Chondrocyte (in vitro differentiated cells): ENCODE measurements at places on chromosomes 2 and 18. TPM values are rescaled to one million over a fixed set of nuclear protein-coding genes. Genes with fewer than 3 reads are reported as not detected.
A peak's percentile ranks its signal among the peaks of the same experiment; 100 is the strongest.

GRCh38 chr18:78071776-78072175 is 822.1 kb downstream of the GALR1 start:
- DNase-seq: no peak

- peak; percentile 83 for DNase-seq
Observed at GRCh38 chr2:192413812-192414681, 219.3 kb upstream of the TMEFF2 start.

- DNase-seq: no peak
Observed at GRCh38 chr2:105582952-105583660, 161.6 kb upstream of the NCK2 start.

- DNase-seq: peak; percentile 92
Observed at GRCh38 chr2:94871226-94872087, at the start of gene TEKT4. TEKT4 (plus strand) TSS chr2:94871430; CDS start chr2:94871580, 150 bp downstream.

DNA sequence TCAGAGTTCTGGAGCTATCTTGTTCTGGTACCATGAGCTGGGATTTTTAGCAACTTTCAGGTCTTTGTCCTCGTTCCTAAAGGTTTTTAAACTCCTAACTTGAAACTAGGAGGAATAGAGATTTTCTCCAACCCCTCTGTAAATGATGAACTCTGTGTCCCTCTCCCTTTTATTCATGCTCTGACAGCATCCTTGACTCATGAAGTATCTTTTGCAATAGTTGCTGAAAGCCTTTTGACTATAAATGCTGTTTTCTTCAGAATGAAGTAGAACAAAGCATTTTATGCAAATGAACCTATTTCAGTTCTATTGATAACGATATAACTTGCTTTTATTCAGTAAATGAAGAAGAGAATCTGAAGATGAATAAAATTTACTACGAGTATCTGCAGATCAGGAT is 17.0 kb upstream of the MAPRE2 start:
- DNase-seq: no peak

GRCh38 chr2:28528206-28528605 is 32.3 kb downstream of the PLB1 start:
- no peak for DNase-seq

The BOK gene
- 28.5 to 46.8 TPM (median 44.6 TPM) in 3 replicates for total RNA-seq

- no peak for DNase-seq
Observed at GRCh38 chr2:151265991-151266390, 4.3 kb upstream of the RBM43 start.

The DNER gene
- not detected in 3 replicates for total RNA-seq

DNA sequence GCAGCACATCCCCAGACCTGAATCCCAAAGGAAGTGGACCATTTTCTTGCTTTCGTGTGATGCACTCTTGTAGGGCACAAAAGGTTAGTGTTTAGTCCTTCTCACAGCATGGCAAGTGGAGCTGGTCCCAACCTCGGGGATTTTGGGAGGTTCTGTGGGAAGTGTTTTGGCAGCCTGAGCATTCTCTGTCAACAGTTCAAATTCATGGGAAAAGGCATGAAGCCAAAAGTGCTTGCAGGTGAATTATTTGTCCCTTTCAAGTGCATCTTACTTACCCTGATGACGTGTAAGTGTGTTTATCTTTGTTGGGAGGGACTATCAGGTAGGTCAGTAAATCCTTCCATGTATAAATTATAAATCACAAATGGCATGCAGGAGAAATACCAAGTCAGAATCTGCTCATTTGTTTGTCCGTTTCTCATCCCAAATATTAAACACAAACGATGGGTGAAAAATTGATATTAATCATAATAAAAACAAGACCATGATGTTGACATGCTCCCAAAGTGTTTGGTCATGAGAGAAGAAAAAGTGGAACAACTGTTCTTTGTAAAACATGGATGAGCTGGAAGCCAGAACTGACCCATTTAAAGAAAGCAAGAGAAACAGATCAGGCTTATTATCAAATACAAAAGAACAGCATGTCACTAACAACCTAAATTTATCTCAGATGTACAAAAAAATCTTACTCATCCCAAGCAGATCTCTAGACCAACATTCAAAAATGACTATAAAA is 57.6 kb downstream of the EPHA4 start:
- DNase-seq: no peak

The KCNK3 gene
- 0.77 to 2.9 TPM (median 2.8 TPM) in 3 replicates for total RNA-seq

GRCh38 chr2:1759611-1759930 is 15.3 kb upstream of the PXDN start:
- DNase-seq: no peak

GRCh38 chr2:241161646-241162281 is 11.5 kb downstream of the PPP1R7 start:
- DNase-seq: peak; percentile 50

The DLGAP1 gene
- 6.0 to 11.6 TPM (median 7.7 TPM) in 3 replicates for total RNA-seq

The CCT7 gene
- total RNA-seq: 182 to 214 TPM (median 192 TPM) in 3 replicates

The FSHR gene
- not detected in 3 replicates for total RNA-seq

DNA sequence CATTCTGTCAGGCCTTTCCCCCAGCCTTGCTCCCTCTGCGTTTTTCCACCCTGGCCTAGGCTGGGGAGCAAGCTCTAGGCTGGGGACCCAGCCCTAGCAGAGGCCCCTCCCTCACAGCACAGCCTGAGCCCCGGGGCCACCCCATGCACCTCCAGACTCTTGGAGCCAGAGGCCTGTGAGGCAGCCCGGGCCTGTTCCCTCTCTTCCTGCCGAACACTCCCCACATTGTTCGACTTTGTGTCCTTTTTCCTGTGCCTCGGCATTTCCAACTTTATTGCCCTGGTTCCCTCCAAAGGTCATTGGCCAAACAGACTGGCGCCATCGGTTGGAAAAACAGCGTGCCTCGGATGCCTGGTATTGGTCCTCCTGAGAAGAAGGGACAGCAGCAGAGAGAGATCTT is 79.7 kb downstream of the HS1BP3 start:
- no peak for DNase-seq

- no peak for DNase-seq
Observed at GRCh38 chr2:12320991-12321641, 395.6 kb upstream of the TRIB2 start.

- peak; percentile 94 for DNase-seq
Observed at GRCh38 chr2:43221763-43222474, 4.5 kb downstream of the ZFP36L2 start.

DNA sequence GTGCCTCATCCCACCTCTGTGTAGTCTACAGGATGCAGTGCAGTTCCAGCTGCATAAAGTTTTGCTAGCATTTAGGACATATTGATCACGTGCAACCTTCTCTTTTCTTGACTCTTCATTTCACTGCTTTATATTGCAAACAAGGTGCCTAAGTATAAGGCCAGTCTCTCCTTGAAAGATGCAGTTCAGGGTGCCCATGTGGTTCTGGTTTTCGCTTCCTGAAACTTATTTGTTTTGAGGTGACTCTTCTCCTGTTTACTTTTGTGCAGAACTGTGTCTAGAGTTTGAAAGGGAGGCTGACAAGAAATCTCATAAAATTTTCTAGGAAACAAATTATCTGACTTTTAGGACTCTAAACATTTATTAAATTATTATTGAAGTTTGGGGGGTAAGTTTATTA is 189.9 kb downstream of the UBE2E3 start:
- no peak for DNase-seq

The SH2D6 gene
- 0.47 TPM in 1 of 3 replicates, not detected in the others for total RNA-seq

GRCh38 chr2:24970483-24971285 is 1.1 kb downstream of the DNAJC27 start:
- no peak for DNase-seq

GRCh38 chr2:230661072-230661957 is 51.3 kb upstream of the CAB39 start:
- no peak for DNase-seq

The ST6GAL2 gene
- total RNA-seq: 144 to 319 TPM (median 144 TPM) in 3 replicates

GRCh38 chr2:232058063-232058877 is 96.8 kb downstream of the DIS3L2 start:
- no peak for DNase-seq

The EXOC6B gene
- 25.6 to 32.2 TPM (median 31.6 TPM) in 3 replicates for total RNA-seq

- DNase-seq: no peak
Observed at GRCh38 chr2:176161825-176162626, 4.9 kb downstream of the HOXD3 start.

DNA sequence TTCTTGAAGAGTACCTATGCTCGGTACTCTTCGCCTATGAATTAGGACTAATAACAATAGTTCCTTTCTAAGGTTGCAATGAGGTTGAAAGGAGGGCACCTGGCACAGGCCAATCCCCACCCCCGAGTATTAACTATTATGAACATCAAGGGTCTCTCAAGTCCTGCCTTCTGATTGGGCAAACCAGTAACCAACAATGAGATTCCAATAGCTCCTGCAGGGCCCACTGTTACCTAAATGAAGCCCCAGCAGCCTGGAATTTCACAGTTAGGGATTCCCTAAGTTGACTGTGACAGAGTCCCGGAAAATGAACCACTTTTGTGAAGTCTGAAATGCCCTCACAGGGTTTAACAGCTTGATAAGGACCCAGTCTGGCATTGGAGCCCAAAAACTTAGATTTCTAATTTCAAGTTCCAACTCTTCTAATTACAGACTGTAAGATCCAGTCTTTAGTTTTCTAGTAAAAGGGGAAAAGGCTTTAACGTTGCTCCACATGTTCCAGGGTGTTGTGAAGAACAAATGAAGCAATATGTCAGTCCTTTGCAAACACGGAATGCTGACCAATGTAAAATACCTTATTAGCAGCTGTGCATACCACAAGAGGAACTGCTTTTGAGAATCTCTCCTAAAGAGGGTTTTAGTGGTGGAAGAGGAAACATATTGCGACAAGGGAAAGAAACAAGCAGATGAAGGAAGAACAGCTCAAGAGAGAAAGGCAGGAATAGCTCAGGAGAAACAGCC is 277.7 kb upstream of the MAP2 start:
- DNase-seq: no peak

The SERPINB13 gene
- total RNA-seq: not detected in 3 replicates

- DNase-seq: no peak
Observed at GRCh38 chr2:127678531-127678930, 3.2 kb upstream of the LIMS2 start.

The ACVR1 gene
- total RNA-seq: 53.1 to 81.7 TPM (median 76.9 TPM) in 3 replicates

DNA sequence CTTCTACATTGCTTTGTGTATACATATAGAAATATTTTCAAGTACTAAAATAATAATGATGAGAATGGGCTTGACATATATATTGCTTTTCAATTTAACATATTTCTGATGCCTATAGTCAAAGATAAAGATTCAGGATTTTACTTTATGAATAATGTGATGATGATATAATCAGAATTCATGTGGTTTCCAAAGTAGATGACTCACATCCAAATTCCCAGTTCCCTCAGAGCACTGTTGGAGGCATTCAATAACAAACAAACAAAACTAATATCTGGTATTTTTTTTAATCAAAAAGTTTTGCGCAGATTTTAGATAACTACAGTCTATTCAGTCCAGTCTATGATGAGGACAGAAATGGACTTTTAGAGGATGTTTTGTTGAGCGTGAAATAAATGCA is 2094.5 kb upstream of the CELF4 start:
- no peak for DNase-seq

- no peak for DNase-seq
Observed at GRCh38 chr2:38214209-38214717, 138.3 kb upstream of the CYP1B1 start.

DNA sequence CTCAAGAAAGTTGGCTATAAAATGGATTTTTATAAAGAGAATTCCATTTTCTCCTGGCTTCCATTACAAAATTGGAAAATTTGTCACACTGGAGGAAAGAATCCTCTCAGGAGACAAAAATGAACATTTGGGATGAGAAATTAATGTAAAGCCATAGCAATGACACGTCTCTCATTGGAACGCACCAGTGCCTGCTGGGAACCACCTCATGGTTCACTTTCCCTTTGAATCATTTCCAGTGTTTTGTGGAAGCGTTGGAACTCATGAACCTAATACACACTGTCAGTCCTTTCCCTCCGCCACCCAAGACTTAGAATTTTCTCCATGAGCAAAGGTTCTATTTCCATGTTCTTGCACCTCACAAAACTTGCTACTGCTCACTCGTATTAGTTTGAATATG is 21.0 kb upstream of the NRP2 start:
- no peak for DNase-seq

DNA sequence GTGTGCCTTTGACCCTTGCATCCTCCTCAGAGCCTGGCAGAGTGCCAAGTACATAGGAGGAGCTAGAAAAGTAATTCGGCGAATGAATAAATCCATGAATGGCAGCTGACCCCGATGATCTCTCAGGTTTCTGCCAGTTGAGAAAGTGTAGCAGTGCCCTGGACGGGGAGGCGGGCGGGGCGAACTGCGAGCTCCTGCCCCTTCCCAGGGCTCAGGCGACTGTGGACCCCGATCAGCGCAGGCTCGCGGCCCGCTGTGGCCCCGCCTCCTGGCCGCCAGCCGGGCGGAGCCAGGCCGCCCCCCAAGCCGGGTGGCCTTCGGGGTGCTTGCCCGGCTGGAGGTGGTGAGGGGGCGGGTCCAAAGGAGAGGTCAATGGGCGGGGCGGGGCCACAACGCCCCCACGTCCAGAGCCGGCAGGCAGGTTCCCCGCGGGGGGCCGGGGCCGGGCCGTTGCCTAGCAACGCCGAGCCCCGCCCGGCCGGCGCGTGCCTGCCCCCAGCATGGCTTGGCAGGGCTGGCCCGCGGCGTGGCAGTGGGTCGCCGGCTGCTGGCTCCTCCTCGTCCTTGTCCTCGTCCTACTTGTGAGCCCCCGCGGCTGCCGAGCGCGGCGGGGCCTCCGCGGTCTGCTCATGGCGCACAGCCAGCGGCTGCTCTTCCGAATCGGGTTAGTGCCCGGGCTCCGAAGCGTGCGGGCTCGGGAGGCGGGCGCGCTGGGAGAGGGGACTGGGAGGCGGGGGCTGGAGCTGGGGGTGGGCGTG is 30.6 kb upstream of the TMBIM1 start:
- no peak for DNase-seq

The GCFC2 gene
- 9.2 to 15.0 TPM (median 10.7 TPM) in 3 replicates for total RNA-seq

DNA sequence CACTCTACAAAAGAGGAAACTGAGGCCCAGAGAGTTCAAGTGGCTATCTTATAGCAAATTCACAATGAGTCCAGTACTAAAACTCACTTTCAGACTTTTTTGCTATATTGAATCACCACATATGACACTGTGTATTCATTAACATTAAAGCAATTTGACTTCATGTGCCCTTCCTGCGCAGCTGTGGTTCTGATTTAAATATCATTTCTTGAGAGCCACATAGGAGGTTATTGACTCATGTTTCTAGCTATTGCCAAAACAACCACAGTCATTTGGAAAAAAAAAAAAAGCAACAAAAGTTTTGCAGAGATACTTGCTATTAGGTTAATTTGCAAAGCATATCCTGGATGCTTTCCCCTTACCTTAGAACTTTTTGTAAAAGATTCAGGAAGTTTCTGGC is 341.2 kb downstream of the PIK3C3 start:
- DNase-seq: no peak

The ABHD1 gene
- 0.30 to 0.44 TPM (median 0.31 TPM) in 3 replicates for total RNA-seq

The LYG1 gene
- total RNA-seq: 0.36 to 0.99 TPM (median 0.57 TPM) in 3 replicates

The GALR1 gene
- not detected in 3 replicates for total RNA-seq

DNA sequence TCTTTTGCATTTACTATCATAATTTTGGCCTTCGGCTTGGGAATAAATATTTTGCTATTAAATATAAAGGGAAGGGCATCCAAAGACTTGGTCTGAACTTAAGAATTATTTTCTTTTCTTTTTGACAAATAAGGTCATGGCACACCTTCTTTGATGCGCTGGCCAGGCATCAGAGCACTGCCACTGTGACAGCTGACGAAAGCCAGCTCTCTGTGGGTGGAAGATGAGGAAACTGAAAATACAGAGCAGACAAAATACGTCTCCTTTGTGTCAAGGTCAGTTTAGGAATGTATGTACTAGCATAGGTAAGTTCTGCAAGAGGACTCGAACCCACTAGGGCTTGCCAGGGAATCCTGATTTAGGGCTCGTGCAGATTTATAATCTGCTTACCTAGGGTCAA is 155.9 kb upstream of the MEIS1 start:
- no peak for DNase-seq

The GTF2A1L gene
- not detected in 3 replicates for total RNA-seq
